ENCODE measurements at places on chromosomes 11 and 22.

DNA sequence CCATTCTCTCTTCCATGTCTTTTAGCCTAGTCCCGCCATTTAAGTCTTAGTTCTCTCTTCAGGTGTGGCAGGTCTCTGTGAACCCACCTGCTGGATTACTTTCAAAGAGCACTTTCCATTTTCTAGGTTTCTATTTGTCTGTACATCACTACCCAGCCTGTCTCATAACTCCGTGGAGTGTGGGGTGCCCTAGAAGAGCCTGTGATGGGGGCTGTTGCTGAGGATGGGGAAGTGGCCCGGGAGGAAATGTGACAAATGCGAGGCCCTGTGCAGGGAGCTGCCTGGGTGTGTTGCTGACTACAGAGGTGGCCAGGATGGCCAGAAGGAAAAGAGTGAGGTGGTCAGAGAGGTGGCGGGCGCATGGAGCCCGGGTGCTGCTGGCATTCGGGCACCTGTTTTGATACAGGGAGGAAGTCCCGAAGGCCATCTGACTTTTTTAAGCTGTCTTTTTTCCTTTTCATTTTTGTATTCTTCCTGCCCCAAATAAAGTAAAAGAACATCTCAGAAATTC, 10.7 kb downstream of the DGCR8 start:
- no peak for DNase-seq

DNA sequence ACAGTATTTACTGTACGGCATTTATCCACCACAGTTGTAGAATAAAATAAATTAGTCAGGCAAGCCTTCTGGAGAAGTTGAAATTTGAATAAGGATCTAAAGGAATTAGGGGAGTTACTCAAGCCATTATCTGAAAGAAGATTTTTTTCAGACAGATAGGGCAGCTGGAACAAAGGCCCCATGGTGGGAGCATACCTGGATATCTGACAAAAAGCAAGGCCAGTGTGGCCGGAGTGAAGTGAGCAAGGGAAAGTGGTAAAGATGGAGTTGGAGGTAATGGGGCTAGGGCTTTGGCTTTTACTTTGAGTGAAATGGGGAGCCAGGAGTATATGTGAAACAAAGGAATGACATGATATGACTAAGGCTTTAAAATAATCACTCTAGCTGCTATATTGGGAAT, 45.7 kb upstream of the PSMA1 start:
- DNase-seq: no peak

GRCh38 chr11:102590276-102591049, 34.7 kb downstream of the MMP20 start:
- DNase-seq: no peak

DNA sequence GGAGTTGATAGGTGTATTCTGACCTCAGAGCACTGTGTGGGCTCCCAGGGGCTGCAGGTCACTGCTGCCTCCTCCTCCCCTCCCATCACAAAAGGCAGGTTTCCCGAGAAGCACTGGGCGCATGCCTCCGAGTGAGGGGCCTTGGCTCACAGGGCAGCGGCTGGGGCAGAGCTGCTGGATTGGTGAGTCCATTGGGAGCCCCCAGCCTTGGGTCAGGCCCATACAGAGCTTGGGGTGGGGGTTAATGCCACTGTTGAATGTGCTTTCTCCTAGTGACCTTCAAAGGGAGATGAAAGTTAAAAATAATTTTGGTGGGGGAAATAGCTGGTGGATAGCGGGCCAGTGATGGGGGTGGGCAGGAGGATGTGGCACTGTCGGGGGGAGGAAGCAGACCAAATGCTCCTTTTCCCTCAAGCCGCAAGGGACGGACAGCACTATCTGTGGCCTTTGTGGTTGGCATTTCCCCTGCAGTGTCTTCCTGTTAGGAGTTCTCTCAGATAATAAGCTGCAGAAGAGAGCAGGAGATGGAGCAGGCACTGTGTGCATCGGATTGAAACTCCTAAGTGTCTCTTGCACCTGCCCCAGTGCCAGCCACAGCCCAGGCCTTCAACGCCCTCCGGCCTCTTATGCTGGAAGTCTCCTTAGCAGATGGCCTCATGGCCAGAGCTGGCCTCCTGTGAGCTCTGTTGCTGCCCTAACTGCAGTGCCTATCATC, 3.2 kb downstream of the TUBA8 start:
- no peak for DNase-seq

GRCh38 chr11:46369458-46370152, 11.9 kb upstream of the MDK start:
- peak; percentile 76 for DNase-seq

GRCh38 chr11:2801711-2802388, 83.7 kb downstream of the CDKN1C start:
- no peak for DNase-seq

DNA sequence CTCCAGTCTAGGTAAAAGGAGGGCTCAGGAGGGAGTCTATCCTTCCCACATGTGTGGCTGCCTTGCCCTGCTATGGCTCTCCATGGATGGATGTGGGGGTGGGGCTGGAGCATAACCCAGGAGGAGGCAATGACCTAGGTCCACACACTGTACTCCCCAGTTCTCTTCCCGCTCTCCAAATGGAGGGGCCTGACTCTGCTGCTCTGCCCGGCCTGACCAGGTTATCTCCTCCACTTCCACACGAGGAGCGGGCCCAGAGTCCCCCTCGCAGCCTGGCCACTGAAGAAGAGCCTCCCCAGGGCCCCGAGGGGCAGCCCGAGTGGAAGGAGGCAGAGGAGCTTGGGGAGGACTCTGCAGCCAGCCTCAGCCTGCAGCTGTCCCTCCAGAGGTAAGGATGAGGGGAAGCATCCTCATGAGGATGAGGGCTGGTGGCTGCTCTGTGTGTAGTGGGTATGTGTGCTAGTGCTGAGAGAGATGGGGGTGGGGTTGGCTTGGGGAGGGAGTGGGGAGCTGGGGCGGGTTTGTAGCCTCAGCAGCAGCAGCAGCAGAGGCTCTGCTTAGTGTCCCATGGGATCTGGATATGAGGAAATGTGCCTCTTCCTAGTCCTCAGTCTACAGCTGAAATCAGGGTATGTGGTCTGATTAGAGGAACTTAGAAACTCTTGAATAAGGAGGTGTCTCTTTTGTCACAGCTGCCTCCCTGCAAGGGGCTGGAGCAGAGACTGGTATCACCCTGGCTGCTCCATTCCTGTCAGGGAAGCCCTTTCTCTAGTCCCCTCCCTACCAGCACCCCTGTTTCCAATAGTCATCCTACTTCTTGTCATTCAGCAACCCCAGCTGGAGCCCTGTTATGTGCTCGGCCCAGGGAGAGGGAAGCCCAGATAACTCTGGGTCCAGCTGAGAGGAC, 54.1 kb downstream of the CEP164 start:
- DNase-seq: no peak

GRCh38 chr11:2377511-2378443, 667 bp downstream of the CD81 start:
- no peak for DNase-seq

GRCh38 chr11:1453611-1454034, 33.0 kb downstream of the MOB2 start:
- DNase-seq: no peak

DNA sequence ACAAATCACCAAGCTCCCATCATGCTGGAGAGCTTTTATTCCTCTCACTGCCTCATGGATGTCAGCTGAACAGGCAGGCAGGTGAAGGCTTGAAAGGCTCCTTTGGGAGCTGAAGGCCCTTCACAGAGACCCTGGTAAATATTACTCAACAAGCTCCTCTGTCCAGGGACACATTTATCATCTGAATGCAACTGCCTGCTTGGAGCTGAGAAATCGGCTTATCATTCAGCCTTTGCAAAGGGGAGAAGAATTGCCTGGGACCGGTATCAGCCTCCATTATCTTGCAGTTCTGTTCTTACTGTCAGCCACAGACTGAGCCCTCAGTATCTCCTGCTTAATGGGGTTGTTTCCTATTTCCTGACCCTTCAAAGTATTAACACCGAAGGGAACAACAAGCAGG, 113.8 kb upstream of the PITPNB start:
- DNase-seq: no peak

DNA sequence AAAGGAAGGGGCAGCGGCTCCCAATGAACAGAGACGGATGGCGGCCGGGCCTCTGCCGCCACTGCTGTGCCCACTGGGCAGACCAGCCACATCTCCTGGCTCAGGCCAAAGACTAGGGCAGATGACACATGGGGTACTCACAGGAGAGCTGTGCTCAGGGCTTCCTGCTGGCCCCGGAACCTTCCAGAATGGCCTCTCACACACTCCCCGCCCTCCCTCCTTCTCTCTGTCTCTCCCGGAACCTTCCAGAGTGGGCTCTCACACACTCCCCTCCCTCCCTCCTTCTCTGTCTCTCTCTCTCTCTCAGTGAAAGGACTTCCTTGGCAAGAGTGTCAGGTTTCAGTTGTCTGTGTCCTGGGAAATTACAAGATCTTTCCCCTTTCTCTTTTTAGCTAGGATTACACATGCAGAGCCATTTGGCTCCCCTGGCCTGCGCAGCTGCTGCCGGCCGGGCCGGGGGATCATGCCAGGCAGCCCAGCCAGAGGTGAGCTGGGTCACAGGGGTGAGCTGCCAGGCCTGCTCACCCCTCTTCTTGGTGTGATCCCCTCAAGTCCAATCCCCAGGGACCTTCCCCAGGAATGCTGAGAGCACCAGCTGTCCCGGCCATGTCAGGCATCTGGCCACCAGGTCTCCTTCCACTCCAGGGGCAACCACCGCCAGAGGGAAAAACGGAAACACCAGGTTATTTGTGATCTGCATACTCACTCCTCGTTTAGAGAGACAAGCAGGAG, 45.3 kb upstream of the ADA2 start:
- DNase-seq: peak; percentile 13

GRCh38 chr11:76732643-76733042, 50.5 kb upstream of the TSKU start:
- DNase-seq: no peak

DNA sequence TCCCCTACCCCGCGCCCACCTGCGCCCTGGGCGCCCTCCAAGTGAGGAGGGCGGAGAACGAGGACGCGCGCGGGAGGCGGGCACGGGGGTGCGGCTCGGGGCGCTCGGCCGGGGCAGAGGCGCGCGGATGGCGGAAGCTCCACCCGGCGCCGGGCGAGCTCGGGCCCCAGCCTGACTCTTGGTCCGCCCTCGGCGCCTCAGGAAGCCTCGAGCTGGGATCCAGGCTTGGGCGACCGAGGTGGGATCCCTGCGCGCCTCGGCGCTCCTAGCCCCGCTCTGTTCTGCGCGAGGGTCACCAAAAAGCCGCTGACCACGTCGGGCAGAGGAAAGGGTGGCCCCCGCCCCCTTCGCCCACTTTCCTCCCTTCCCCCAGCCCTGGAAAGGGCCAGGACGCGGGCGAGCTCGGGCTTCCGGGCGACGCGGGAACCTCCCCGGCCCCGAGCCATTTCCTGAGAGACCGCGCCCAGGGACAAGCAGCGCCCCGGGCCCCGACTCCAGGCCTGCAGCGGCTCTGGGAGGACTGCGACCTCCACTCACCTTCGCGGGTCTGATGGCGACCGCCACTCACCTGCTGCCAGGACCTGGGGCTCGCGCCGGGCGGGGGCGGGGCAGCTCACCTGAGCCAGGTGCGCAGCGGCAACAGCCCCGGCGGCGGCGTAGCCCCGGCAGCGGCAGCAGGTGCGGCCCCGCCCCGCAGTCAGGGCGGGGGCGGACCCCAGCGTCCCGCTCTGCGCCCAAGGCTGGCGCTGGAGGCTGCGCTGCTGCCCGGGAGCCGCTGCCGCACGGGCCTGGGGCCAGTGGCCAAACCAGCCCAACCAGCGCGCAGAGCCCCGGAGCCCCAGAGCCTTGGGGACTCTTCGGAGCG, 2.2 kb upstream of the SIGIRR start:
- no peak for DNase-seq

- DNase-seq: no peak
Measured at GRCh38 chr11:27112946-27113345, 72.3 kb downstream of the BBOX1 start.

GRCh38 chr11:94424662-94425061, 23.4 kb upstream of the GPR83 start:
- no peak for DNase-seq

- no peak for DNase-seq
Measured at GRCh38 chr11:23398052-23398451, 537.8 kb upstream of the CCDC179 start.

GRCh38 chr11:62401811-62402210, 17.0 kb upstream of the SCGB1A1 start:
- no peak for DNase-seq

GRCh38 chr11:38315151-38315550, 1717.1 kb upstream of the RAG2 start:
- DNase-seq: no peak

DNA sequence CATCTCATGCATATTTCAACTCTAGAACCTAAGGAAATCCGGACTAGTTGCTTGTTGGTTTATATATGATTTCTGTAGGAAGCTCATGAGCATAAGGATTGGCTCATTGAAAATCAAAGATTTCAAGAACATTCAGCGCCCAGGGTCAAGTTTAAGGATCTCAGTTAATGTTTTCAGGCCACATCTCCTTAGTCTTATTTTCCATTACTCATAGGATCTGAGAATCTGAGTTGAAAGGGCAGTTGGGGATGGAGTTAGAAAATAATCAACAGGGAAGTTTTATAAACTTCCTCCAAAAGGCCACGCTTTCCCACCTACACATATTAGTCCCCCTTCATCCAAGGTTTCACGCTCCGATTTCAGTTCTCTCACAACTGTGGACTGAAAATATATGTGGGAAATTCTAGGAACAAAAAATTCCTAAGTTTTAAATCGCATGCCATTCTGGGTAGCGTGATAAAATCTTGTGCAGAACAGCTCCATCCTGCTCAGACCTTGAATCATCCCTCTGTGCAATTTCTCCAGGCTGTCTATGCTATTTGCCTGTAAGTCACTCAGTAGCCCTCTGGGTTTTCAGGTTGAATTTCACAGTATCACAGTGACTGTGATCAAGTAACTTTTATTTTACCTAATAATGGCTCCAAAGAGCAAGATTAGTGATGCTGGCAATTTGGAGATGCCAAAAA, 160.2 kb downstream of the KIRREL3 start:
- no peak for DNase-seq

DNA sequence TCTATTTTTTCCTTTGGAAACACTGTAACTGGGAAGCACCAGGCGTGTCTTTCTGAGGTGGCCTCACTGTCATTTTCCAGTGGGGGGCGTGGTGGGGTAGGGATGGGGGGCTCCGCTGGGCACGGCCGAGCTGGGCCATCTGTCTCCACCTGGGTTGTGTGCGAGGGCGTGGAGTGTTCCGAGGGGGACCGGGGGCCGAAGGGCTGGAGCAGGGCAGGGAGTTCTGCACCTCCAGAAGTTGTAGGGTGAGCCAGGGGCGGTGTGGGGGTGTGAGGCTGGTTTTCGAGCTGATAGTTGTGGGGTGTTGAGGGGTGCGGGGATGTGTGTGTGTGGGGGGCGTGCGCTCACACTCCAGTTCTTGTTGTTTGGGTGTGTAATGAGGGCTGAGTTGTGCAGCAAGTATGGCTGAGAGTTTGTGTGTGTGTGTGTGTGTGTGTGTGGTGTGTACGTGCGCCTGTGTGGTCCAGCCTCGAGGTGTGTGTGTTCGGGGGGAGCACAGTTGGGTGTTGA, 10.8 kb downstream of the YPEL4 start:
- DNase-seq: no peak

DNA sequence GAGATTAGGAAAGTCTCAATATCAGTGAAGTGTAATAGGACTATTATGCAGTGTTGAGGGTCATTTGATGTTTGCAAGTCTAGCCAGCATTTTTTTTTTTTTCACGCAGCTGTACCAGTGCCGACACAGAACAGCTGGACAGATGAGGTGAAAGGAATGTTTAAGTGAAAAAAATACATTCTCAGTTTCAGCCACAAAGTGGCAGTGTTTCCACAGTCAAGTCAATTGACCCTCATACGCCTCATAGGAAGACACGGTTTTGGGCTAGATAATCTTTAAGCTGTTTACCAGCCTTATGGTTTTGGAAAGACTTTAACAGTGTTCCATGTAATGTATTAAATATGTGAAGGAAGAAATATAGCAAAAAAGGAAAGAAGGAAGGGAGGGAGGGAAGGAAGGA, 349.9 kb upstream of the ANO3 start:
- peak; percentile 32 for DNase-seq

GRCh38 chr22:20615533-20616450, 108.4 kb downstream of the MED15 start:
- DNase-seq: no peak
